ENCODE measurements at places on chromosomes 16 and 17.
A peak's percentile ranks its signal among the peaks of the same experiment; 100 is the strongest.

DNA sequence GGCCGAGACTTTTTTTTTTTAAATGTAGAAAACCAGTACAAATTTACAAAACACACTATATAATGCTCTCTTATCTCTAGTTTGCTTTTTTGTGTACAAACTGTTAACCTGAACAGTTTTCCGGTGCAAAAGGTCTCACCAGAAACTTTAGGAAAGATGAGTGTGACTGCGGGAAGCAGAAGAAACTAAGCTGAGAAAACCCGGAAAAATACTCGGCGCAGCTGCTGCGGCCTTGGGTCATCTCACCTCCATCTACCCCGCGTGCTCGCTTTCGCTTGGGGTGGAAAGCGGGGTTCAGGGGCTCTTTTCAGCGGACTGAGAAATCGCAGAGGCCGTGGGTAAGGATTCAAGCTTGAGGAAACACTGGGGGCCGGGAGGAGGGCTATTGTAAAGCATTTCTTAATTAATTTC, 1.8 kb downstream of the SALL1 start:
- DNase-seq, result peak; percentile 65

DNA sequence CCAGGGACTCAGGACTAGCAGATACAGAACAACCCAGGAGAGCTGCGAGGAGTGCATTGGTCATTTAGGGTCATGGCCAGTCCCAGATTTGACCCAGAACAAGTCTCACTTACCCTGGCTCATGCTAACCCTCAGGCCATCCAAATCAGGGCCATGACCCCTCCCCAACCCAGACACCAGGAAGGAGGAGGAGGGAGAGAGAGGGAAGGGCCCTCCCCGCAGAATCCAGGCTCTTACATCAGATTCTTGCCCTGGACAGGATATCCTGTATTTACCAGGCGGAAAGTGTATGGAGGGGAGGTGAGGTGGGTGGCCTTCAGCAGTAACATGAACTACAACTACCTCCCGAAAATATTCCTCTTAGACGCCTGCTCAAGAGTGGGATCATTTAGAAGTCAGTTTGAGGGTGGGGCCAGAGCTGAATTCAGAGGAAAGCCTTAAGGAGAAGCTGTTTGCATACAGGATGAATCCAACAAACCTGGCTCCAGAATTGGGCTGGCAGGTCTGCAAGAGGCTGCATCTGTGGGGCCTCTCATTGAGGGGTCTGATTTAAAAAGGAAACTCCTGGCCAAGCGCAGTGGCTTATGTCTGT, 2.1 kb downstream of the VAT1 start:
- no peak for DNase-seq

DNA sequence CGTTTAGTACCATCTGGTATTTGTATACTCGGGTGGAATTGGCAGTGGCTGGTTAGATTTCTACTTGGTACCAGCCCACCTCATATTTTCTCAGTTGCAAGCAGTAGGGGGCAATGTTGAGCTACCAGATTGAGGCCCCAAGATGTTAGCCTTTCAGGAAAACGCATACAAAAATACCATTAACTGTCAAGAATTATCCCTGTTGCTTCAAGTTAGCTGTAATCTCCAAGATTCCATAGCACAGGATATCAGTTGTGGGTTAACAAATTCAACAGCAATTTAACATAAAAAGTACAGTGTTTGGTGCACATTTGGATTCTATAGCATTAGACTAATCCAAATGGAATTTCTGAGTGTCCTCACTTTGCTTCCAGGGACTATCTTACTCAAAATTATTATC, 188.2 kb downstream of the FTO start:
- DNase-seq, result peak; percentile 64

DNA sequence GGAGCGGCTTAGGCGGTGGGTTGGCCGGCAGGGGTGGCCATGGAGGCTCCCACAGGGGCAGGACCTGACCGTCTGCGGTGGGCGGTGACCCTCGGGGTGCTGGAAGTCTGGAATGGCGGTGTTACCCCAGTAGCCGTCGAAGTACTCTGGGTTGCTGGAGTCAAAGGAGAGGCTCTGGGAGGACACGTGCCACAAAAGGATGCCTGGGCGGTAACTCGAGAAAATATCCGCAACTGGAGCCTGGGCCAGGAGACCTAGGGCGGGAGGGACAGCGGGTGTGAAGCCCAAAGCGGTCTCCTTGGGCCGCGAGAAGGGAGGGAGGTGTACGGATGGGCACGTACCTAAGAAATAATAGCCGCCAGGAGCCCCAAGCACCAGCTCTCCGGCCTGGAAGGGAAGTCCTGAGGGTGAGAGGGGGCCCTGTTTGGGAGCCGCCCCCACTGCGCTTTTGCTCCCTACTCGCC, 4.6 kb downstream of the ITGA2B start:
- no peak for DNase-seq

DNA sequence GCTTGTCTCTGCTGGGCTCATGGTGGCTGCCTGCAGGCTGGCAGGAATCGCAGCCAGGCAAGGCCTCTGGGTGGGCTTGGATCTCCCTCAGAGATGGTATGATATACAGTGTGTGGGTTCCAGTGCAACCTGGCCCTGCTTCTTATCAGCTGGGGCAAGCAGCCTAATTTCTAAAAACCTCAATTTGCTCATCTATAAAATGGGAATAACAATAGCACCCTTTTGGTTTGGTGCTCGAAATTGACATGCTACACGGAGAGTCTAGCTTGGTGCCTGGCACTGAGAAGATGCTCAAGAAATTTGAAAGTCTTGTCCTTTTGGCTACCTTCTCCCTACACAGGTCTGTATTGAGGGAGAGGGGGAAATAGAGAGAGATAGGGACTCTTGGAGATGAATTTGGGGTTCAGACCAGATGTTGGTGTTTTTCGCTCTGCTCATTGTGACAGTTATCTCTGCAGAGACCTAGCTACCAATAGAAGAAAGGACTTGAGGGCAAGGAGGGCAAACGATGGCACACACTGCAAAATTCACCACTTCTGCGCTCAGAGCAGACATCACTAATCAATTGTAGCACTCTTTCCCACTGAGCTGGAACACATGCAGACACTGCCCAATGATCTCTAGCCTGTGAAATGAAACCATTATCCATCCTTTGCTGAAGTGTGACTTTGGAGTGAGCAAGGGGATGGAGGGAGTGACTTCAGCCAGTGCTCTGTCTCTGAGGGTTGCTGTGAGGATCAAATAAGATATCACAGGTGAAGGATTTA, 15.6 kb downstream of the BEAN1 start:
- DNase-seq, result no peak

DNA sequence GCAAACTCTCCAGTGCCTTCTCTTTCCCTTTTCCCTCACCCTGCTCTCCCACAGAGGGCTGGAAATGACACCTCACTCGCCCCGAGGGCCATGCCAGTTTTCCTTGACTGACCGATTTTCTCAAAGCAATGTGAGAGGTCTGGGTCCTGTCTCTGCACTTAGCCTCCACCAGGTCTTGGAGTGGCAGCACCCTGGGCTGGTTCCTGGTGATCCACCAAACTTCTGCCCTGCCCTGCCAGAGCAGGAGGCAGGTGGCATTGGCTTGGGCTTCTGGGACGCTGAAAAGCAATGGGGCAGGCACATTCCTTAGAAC, 97.5 kb downstream of the RAB11FIP4 start:
- DNase-seq, result no peak

- DNase-seq, result no peak
These were observed 176.3 kb upstream of the TNRC6C start for GRCh38 chr17:77782201-77782600.

DNA sequence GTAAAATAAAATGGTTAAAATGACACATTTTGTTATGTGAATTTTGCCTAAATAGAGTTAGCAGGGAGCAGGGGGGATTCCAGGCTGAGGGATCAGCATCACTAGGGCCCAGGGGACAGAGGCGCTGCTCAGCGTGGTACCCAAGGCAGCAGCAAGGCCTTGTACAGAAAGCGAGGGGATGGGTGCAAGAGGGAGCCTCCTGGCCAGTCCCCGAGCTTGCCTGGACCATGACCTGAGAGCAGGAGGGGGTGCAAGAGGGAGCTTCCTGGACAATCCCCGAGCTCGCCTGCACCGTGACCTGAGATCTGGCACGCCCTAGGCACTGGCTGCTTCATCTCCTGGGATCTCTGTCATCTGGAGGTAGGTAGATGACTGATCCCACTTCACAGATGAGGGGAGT, 17.3 kb upstream of the JPH3 start:
- no peak for DNase-seq

DNA sequence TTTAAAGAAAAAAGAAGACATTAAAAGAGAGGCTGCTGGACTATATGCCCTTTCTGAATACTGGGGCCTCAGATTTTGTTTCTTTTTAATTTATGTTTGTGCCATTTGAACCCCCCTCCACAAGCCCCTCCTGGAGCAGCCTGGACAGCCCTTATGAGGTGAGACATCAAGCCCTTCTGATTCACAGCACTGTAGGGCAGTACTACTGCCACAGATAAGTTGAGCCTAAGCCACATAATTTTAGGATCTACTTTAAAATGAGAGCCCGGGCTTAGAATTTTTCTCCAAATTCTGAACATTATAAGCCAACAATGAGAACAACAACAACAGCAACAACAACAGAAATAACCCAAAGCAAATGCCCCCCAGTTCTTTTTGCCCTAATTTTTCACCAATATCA, 256.9 kb upstream of the SALL1 start:
- no peak for DNase-seq

DNA sequence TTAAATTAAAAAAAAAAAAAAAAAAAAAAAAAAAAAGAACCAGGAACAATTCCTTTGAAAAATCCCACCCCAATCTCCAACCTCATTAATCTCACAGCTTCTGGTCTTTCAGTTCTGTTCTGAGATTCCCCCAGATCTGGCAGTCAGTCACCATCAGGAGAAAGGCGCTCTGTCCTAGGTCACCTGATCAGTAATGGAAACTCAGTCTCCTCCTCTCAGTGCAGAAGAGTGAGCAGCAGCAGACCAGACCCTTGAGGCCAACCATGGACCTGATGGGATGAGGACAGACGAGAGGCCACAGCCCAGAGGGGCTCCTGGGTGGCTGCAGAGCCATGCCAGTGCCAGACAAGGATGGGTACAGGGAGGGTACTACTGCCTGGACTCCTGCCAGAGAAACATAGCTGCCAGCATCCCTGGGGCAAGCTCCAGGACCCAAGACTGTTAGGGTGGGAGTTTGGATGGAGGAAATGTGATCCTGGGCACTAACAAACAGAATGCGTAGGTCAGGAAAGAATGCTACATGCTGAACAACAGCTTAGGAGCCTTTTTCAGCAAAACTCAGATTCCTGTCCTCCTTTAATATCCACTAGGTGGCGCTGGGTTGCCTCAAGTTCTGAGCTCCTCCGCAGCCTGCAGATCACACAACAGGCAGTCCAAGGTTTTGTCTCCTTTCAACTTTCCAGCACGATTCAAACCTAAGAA, 28.7 kb downstream of the MPG start:
- peak; percentile 80 for DNase-seq

GRCh38 chr17:82752371-82753200, 721 bp downstream of the TBCD start:
- peak; percentile 36 for DNase-seq

GRCh38 chr16:3950343-3951193, 70.1 kb upstream of the CREBBP start:
- peak; percentile 97 for DNase-seq

GRCh38 chr16:5605404-5605803, 507.8 kb upstream of the EEF2KMT start:
- DNase-seq, result no peak

- no peak for DNase-seq
These were observed 2.8 kb upstream of the RPS15A start for GRCh38 chr16:18792836-18793433.

DNA sequence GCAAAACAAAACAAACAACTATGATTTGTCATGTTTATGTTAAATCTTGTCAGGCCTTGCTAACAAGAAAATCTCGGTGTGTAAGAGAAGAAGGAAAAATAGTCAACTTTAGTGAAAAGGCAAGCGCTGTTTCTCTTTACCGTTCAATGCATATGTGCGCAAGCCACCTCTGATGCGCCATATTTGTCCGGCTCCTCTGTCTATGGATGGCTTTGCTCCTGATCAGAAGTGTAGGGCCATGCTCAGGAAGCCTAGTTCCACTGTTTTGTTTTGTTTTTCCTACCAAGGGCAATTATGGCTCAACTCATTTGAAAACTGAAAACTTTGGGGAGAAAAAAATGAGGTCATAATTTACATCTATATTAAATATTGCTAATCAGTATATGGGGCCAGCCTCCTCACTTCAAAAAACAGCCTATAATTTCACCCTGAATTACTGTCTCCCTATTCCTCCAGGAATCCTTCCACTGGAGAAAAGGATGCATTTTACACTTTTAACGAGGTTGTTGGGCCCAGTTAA, 4.5 kb downstream of the MAF start:
- DNase-seq, result no peak

- no peak for DNase-seq
These were observed 15.4 kb downstream of the GPT2 start for GRCh38 chr16:46899443-46900143.

DNA sequence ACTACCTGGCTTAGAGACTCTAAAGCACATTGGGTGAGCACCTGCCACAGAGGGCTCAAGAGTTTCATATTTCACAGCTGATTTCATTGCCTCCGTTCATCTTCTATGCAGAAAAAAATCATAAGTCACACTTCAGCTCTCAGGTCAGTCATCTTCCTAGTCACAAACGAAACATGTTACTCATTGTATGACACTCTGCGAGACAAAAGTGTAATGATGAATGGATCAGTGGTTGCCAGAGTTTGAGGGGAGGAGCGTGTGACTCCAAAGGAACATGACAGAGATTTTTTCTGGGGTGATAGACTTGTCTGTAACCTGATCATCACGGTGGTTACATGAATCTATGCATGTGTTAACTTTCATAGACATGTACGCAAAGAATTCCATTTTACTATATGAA, 195.2 kb upstream of the CNTNAP4 start:
- no peak for DNase-seq

GRCh38 chr16:1989209-1990100, at the start of gene SYNGR3:
Gene SYNGR3, plus strand, starts transcription at chr16:1989970. Its CDS starts 133 bp downstream, at chr16:1990103.
- peak; percentile 33 for DNase-seq

DNA sequence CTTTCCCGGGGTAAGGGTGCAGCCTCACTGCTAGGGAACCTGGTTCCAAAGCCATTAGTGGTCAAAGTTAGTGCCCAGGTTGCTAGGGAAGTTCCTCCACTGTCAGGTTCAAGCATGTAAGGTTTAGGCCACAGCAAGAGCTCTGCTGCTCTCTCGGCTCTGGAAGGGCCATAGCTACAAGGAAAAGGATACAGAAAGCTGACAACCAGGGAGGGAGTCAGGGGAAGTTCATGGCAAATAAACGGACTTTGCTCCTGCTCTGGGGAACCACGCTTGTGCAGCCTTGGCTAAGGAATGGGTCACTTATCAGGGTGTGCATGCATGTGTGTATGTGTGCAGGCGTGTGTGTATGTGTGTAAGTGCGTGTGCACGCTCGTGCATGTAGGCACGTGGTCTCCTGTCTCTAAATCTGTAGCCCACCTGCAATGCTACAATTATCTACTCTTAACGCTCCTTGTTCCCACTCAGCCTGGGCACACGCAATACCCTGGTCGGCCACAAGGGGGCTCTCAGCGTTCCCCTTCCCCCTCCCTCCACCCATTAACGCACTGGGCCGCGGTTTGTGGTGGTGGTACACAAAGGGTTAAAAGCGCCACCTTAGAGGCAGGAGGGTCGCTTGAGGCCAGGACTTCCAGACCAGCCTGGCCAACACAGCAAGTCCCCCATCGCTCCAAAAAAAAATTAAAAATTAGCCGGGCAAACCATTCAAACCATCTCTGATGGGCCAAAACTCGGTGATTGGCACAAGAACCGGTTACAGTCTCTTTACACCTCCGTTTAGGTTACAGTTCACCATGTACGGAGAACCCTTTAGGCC, 48.4 kb upstream of the KDM8 start:
- DNase-seq, result peak; percentile 41
